NCI-H1105 (cell line): ENCODE measurements at places on chromosomes 6 and 20.

- DNase-seq = no peak
Measured at GRCh38 chr6:3294396-3294795, 35.6 kb downstream of the PSMG4 start.

DNA sequence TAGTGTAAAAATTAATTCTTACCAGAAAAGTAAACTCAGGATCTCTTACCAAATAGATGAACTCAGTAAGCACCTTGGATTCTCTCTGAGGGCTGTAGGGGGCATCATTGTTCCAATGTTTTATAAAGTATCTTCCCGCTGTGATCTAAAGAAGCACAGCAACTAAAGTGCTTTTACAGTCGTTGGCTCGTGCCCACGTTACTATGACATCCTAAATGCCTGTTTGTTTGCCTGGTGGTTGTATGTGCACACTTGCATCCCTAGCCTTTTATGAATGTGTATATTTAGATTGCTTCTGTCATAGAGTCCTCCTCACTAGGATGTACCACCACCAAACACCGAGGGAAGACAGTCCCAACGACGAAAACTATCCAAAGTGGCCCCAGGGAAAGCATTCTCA, 34.5 kb downstream of the SLX4IP start:
- peak; percentile 79 for DNase-seq

DNA sequence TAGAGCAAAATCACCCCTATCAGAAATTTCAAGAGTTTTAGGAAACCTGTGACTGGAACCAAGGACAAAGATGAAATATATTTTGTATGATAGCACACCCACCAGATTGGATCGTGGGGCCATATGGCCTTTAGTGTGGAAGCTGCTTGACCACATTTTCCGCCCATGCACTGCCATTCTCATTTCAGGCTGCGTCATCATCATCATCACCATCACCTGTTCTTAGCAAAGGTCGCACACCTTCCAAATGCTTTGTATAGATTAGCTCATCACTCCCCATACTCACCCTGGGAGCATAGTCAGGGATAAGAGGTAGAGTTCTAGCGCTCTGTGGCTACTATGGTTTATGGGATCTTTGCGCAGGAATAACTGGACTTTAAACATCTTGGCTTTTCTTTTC, 185.7 kb downstream of the MTHFD1L start:
- DNase-seq = no peak

DNA sequence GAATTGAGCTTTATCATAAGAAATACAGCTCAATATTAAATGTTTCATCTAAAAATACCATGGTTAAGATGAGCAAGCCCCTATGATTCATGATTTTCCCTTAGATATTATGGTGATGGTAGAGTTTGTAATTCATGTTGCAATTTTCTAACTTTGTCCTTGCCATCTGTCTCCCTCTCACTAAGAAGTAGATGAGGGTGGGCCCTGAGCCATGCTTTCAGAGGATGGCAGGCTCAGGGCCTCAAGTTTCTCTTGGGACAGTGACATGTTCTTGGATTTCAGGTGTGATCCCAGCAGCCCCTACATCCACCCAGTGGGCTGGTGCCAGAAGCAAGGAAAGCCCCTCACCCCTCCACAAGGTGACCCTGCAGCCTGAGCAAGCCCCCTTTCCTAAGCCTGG, 25.6 kb downstream of the L3MBTL1 start:
- no peak for DNase-seq

- DNase-seq = no peak
Measured at GRCh38 chr6:15401769-15402250, 155.9 kb downstream of the JARID2 start.

DNA sequence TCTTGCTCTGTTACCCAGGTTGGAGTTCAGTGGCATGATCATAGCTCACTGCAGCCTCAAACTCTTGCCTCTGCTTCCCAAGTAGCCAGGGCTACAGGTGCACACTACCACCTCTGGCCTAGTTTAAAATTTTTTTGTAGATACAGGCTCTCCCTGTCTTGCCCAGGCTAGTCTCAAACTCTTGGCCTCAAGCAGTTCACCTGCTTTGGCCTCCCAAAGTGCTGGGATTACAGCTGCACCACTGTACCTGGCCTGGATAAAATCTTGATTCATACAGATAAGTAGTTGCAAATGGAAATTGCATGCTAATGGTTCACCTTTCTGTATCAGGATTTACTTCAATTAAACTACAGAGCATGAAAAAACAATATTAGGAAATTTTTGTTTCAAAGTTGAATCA, 4.2 kb downstream of the CD2AP start:
- DNase-seq = no peak

- DNase-seq = no peak
Measured at GRCh38 chr20:54535033-54535432, 59.6 kb downstream of the DOK5 start.

DNA sequence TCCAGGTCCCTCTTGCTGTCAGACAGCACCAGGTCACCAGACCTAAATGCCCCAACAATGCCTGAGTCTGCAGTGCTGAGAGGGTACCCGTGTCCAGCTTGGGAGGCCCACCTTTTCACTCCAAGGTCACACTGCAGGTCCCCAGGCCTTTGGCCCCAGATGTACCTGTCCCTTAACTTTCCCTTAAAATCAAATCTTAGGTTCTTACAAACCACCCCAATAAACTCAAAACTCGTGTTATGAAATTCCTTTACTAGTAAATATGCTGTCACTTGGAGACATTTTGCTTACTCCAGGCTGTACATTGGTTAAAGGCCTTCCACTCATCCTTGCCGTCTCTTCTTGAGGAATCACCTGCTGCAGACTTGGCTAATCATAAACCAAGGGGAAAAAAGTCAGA, 165.7 kb upstream of the RREB1 start:
- no peak for DNase-seq

DNA sequence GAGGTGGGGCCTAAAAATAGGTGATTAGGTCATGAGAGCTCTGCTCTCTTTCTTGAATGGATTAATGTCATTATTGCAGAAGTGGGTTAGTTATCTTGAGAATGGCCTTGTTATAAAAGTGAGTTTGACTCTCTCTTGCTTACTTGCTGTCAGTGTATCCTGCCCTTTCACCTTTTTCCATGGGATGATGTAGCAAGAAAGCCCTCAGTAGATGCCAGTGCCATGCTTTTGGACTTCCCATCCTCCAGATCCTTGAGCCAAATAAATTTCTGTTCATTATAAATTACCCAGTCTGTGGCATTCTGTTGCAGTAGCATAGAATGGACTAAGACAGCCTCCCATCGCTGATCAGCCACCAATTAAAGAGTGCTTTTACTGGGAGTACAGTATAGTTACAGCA, 40.1 kb downstream of the UTRN start:
- DNase-seq = no peak

- DNase-seq = no peak
Measured at GRCh38 chr6:13274707-13275434, 53.5 kb downstream of the TBC1D7 start.

GRCh38 chr6:47159763-47160162, 117.6 kb upstream of the ADGRF1 start:
- no peak for DNase-seq

- no peak for DNase-seq
Measured at GRCh38 chr6:107561306-107561705, 71.4 kb downstream of the SOBP start.
